ENCODE measurements at places on chromosomes 5 and 9. TPM values are rescaled to one million over a fixed set of nuclear protein-coding genes. Genes with fewer than 3 reads are reported as not detected.

PKD2L2 gene
- total RNA-seq: not detected

CKMT2 gene
- total RNA-seq: 0.56 TPM

- DNase-seq: no peak
Measured at GRCh38 chr9:130693101-130693425, 517 bp upstream of the EXOSC2 start.

DNA sequence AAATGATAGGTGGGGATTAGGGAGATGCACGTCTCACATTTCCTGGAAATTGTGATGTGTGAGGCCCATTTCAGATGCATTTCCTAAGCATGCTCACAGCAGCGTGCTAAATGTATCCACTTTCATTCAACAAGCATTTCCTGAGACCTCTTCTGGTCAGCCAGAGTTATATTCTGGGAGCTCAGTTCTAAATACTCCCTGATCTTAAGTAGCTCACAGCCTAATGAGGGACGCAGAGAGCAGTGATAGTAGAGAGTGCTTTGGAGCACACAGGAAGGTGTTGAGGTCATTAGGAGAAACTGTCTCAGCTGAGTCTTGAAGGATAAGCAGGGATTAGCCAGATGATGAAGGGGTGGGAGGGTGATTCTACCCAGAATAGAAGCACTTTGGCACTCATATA lies 46.2 kb upstream of the FSD1L start:
- peak; percentile 47 for DNase-seq

- no peak for DNase-seq
Measured at GRCh38 chr5:851553-851952, 767 bp upstream of the ZDHHC11 start.

GRCh38 chr5:112957036-112957808 lies 19.4 kb upstream of the DCP2 start:
- no peak for DNase-seq

DNA sequence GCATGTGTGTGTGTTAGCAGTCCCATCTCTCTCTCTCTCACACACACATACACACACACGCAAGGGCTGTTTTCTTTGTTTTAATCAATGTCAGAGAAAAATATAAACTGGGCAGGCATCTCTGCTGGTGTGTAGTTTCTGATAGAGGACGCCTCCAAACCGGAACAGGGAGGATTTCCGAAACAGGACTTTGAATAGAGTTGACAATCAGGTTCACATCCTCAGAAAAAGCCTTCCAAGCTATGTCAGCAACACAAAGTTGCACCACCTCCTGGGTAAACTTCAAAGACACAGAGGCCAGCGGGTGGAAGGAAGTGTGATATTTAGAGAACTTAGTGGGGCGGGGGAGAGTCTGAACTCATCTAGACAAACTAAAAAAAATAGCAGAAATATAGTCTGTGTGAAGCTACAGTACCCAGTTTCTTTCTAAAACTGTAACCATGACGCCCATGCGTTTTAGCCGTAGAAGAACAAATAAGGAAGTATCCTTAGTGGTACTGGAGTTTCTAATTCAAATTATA lies 1.2 kb downstream of the ST8SIA4 start:
- DNase-seq: peak; percentile 85

DBH gene
- not detected for total RNA-seq

DNA sequence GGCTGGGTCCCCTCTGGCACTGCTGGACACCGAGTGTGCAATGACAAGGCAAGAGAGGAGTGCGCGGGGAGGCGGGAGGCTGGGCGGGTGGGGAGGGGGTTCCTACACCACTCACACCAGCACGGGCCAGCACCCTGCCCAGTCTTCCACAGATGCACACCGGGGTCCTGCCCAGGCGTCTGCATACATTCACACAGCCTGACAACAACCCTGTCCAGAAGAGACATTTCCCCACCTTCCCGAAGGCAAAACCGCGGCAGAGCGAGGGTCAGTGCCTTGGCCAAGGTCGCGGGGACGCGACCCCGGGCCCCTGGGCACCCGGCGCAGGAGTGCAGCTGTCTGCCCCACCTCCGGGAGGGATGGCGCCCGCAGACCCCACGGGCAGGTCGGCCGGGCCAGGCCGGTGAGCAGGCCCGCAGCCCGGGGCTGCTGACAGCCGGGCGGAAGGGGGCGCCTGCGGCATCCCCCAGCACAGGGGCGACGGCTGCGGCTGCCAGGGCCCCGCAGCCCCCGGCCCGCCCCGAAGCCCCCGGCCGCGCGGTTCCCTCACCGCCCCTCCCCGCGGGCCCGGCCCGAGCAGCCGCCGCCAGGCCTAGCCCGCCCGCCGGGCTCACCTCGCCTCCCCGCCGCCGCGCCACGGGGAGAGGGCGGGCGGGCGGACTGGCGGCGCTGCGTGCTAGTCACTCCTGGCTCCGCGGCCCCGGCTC lies 496 bp downstream of the MAPK9 start:
- peak; percentile 34 for DNase-seq

IFNE gene
- total RNA-seq: 0.05 TPM

GRCh38 chr9:117014061-117014460 lies 327.0 kb downstream of the TRIM32 start:
- no peak for DNase-seq

DRD1 gene
- not detected for total RNA-seq

GRCh38 chr5:156589104-156589945 lies 260.8 kb upstream of the PPP1R2B start:
- DNase-seq: no peak

DNA sequence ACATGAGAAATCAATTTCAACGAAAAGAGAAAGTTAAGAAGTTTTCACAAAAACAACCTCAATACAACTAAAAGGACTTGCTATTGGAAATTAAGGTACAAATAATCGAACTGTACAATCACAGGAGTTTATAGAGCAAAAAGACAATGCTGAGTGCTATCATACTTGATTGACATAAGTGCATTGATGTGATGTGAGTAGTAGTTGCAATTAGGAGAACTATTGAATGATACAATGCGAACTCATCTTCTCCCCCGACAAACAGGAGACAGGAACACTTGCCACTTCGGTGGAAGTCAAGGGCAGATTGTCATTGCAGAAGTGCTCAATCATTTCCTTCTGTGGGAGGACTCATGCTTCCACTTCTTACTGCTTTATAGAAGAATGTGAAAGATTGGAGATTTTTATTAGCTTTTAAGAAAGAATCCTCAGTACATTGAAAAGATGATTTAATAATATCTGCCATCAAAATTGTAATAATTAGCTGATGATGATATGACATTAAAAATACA lies 276.6 kb upstream of the MPDZ start:
- peak; percentile 53 for DNase-seq

PCDHB13 gene
- 1.4 TPM for total RNA-seq

- DNase-seq: no peak
Measured at GRCh38 chr5:3818624-3819023, 223.0 kb downstream of the IRX1 start.

- DNase-seq: peak; percentile 72
Measured at GRCh38 chr5:159133041-159133741, 33.5 kb upstream of the EBF1 start.

NUTM2F gene
- total RNA-seq: not detected

GRCh38 chr5:138338411-138339090 lies 485 bp downstream of the FAM53C start:
- peak; percentile 19 for DNase-seq

GRCh38 chr9:103680581-103680980 lies 413.5 kb upstream of the SMC2 start:
- no peak for DNase-seq

PRRX2 gene
- total RNA-seq: 1.2 TPM

PDE6A gene
- 0.05 TPM for total RNA-seq

DNA sequence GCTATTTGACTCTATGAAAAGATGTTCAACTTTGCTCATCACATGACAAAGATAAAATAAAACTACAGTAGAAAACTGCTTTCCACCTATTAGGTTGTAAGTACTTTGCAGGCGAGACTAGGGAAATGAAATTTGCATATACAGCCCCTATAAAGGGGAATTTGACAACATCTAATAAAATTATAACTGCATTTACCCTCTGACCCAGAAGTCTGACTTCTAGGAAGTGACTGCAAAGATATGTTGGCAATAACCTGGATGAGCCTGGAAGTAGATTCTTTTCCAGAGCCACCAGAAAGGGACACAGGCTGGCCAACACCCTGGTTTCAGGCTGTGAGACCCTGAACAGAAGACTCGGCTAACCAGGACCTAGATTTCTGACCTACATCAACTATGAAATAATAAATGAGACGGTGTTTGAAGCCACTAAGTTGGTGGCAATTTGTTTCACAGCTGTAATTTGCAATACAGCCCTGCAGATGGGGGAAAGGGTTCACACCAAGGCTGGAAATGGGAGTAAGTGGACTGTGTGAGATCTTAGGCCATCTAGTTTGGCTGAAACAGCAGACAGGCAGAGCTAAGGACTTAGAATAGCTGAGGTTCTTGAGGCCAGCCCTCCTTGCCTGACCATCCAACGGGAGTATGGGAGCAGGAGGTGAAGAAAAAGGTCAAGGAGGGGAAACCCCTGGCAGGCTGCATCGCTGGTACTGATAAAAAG lies 106.6 kb downstream of the SIL1 start:
- DNase-seq: peak; percentile 5

TMEM161B gene
- total RNA-seq: 9.2 TPM

- no peak for DNase-seq
Measured at GRCh38 chr5:64800926-64801325, 32.2 kb downstream of the CWC27 start.

DNA sequence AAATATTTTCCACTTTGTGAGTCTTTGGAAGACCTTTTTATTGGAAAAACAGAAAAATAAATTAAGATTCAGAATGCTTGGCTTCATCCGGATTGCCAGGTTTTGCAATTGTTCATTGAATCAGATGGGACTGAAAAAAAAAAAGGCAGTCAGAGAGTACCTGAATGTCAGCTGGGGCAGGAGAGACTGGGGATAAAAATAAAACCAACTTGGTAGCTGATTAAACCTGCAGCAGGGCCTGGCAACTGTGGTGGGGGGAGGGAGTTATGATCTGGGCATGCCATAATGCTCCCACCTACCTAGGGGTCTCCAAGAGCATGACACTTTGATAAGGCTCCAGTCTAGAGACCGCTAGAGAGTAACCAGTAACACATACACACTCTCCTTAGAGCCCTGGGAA lies 454.4 kb downstream of the DTWD2 start:
- no peak for DNase-seq

- no peak for DNase-seq
Measured at GRCh38 chr9:120914396-120914795, 12.2 kb downstream of the TRAF1 start.

GRCh38 chr9:134099123-134099761 lies 31.4 kb upstream of the BRD3 start:
- peak; percentile 67 for DNase-seq

ADAMTS6 gene
- 47.0 TPM for total RNA-seq

DNA sequence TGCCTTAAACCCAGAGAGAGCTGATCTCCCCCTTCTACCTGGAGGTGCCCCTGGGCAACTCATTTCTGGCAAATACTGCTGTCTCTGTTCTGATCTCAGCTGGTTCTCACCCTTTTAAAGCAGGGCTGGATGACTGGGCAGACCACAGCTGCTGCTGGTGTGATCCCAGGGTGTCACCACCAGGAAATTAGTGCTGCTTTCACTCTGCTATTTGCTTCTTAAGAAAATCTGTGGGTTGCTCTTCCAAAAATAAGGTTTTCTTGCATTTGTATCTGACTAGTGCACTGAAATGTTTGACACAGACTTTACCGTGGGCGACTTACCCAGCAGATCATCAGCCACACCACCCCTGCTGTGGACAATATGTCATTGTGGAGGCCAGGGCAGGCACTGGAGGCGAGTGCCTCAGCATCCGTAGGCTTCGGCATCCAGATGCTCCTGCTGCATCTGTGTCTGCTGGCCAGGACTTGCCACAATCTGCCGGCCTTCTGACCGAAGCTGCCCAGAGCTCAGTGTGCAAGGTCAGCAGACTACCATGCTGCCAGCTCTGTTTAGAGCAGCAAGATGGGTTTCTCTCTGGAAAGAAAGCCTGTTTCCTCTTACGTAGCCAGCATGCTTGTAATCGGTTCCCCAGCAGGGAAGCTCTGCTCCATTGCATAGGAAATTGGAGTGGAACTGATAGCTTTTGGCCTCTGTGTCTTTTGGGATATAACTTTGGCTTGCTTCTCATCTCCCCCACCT lies 13.6 kb downstream of the ARHGAP26 start:
- DNase-seq: peak; percentile 32

GRCh38 chr9:94945197-94946144 lies 219.0 kb downstream of the AOPEP start:
- peak; percentile 82 for DNase-seq

DNA sequence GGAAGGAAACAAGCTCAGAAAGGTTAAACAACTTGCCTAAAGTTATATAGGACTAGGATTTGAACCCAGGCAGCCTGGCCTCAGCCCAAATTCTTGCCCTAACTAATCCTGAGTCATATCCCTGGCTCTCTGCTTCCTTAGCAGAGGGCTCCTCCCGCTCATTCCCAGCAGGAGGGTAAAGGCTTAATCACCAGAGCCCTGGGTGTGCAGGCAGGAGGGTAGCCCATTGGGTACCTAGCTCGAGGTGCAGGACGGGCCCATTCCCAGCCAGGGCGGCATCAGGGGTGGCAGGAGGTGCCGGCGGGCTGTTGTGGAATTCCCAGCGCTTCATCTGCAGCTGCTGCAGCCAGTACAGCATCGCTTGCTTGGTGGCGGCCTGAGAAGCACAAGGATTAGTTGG lies 3.9 kb downstream of the TBC1D2 start:
- peak; percentile 71 for DNase-seq

BAAT gene
- not detected for total RNA-seq

DNA sequence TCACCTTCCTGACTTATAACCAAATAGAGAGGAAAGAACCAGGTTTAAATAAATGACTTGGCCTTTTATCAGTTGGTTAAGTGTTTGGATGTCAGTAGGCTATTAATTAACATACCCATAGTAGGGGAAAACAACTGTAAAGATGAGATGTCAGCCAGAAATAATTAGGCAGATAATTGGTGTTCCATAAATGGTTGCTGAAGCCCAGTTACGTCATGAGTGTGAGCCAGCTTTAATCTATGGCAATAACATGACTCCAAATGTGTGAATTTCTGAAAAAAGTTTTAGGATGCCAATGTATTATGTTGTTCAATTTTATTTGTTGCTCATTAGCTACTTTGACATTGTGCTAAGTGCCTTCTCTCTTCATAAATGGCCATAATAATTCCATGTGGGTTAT lies 180.5 kb downstream of the FBXL7 start:
- DNase-seq: no peak

DNA sequence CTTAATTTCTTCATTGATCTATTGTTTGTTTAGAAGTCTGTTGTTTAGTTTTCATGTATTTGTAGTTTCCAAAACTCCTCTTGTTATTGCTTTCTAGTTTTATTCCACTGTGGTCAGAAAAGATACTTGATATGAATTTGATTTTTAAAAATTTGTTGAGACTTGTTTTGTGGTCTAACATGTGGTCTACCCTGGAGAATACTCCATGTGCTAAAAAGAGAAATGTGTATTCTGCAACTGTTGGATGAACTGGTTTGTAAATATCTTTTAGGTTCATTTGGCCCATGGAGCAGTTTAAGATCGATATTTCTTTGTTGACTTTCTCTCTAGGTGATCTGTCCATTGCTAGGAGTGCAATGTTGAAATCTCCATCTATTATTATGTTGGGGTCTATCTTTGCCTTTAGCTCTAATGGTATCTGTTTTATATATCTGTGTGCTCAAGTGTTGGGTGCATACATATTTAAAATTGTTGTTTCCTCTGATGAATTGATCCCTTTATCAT lies 150.6 kb upstream of the ATP10B start:
- no peak for DNase-seq

QRFP gene
- not detected for total RNA-seq

TMEM174 gene
- total RNA-seq: not detected

- no peak for DNase-seq
Measured at GRCh38 chr5:107840592-107840991, 169.9 kb upstream of the EFNA5 start.

GRCh38 chr5:148846930-148847329 lies 20.5 kb downstream of the ADRB2 start:
- DNase-seq: no peak

GRCh38 chr9:131960311-131960710 lies 119.4 kb downstream of the MED27 start:
- no peak for DNase-seq

LAMC3 gene
- 0.51 TPM for total RNA-seq
